Fibroblast of mammary gland (primary cell): ENCODE measurements at places on chromosomes 6 and 20.

GRCh38 chr6:139547122-139547776, 172.8 kb upstream of the CITED2 start:
- DNase-seq, result peak; percentile 49

GRCh38 chr6:33213166-33213988, 5.1 kb downstream of the RING1 start:
- no peak for DNase-seq

DNA sequence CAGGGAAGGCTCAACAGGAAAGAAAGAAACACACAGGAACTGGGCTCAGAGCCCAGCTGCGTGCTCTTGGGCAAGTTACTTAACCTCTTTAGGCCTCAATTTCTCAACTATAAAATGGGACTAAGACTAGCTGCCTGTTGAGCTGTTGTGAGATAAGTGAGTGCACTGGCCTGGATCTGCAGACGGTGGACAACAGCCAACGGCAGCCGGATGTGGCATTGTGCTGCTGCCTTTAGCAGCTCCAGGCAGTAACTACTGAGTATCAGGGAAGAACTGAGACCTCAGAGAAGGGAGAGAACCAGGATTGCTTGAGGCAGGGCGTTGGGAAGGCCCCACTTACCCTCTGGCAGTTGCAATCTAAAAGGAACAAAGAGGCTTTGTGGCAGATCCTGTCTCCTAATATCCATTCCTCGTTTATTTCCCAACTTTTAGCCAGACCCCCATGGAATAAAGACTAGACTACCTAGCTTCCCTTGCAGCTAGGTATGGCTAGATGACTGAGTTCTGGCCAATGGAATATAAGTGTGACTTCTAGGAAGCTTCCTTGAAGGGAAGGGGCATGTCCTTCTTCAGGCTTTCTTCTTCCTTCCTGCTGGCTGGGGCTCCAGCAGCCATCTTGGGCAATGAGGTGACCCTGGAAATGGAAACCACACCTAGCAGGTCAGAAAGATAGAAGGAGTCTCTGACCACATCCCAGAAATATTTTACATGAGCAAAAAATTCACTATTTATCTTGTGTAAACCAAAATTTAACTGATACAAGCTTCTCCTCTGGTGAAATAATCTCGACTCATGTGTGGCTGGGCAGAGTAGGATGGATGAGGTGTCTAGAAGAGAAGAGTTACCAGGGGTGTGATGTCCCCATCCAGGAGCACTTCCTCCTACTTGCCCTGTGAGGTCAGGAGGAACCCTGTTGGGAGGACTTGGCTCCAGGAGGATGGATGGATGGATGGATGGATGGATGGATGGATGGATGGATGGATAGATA, 67.6 kb downstream of the MRPL14 start:
- DNase-seq, result peak; percentile 90

- peak; percentile 92 for DNase-seq
Measured at GRCh38 chr20:1503564-1504227, 12.5 kb upstream of the SIRPB2 start.

- DNase-seq, result peak; percentile 7
Measured at GRCh38 chr20:46905364-46906125, 10.9 kb downstream of the EYA2 start.

- no peak for DNase-seq
Measured at GRCh38 chr20:31707994-31708735, 14.5 kb downstream of the BCL2L1 start.

- no peak for DNase-seq
Measured at GRCh38 chr6:31305703-31306219, 33.9 kb upstream of the HLA-C start.

GRCh38 chr6:100464903-100465700, at the start of gene SIM1:
SIM1 (minus strand) TSS chr6:100464921; CDS start chr6:100463468, 1,453 bp downstream.
- peak; percentile 80 for DNase-seq

- DNase-seq, result no peak
Measured at GRCh38 chr20:1684872-1685271, 27.3 kb upstream of the SIRPG start.

- DNase-seq, result no peak
Measured at GRCh38 chr6:149881860-149882259, 16.1 kb downstream of the RAET1E start.
